Activated CD4-positive, alpha-beta T cell treated with anti-CD3 and anti-CD28 coated beads, Interleukin-10, Interleukin-2, amounts not matched to agents 100 ng/mL and 50 ng/mL, durations not matched to agents 16 hours and 8 hours (primary cell): ENCODE measurements at places on chromosomes 7 and 10.

DNA sequence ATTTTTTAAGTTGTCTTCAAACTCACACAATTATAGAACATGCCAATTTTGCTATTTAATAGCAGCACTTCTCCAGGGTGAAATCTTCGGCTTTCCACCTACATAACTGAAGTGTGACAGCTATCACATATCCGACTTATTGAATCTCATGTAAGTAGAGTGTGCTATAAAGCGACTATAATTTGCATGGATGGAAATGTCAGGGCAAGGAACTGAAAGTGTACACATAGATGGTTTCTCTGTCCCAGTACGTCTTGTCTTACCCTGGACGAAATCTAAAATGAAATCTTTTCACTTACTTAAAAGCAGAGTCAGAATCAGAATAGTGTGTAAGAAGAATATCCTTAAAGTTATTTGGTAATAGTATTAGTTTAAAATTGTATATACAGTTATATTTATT, 132.3 kb downstream of the THSD7A start:
- no peak for DNase-seq

GRCh38 chr10:86349474-86349873, 17.1 kb downstream of the GRID1 start:
- no peak for DNase-seq

- no peak for DNase-seq
Observed at GRCh38 chr10:98086837-98087708, 47.4 kb upstream of the R3HCC1L start.

GRCh38 chr7:28433699-28434219, 21.4 kb downstream of the CREB5 start:
- DNase-seq = no peak

DNA sequence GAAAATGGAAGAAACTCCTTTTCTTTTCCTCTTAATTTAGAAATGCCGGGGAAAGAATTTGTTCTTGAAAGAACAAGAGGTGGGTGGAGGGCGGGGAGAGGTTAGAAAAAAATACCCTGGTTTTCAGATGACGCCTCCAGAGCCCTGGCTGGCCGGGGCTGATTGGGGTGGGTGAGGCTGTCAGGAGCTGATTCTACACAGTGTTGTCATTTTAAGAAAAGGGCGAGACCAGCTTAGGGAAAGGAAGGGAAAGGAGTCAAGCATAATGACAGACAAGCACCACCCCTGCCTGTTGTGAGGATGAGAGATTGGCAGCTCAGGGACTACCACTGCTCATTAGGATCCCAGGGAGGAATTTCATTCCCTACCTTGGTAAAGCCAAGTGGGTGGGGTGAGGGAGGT, 9.9 kb upstream of the FAM180A start:
- no peak for DNase-seq

GRCh38 chr10:82618007-82618406, 743.0 kb downstream of the NRG3 start:
- no peak for DNase-seq
